ENCODE measurements at places on chromosomes 1 and 21.

DNA sequence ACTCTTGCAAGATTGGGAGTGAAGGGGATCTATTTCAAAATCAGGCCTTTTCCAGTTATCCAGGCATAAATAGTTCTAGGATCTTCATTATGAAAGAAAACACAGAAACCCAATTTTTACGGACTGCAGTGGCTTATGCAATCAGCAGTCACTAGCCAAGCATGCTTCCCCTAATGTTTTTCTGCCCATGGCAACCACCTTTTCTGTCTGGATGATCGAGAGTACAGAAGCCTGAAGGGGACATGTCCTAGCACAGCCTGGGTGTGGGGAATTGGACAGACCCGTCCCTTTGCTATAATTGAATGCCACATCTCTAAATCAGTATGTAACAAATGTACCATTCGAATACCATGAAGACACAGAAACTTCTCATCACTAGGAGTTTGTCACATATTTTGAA, 29.8 kb upstream of the NCAM2 start:
- no peak for DNase-seq

- DNase-seq = no peak
Measured at GRCh38 chr1:207058252-207058651, 5.2 kb downstream of the PFKFB2 start.

DNA sequence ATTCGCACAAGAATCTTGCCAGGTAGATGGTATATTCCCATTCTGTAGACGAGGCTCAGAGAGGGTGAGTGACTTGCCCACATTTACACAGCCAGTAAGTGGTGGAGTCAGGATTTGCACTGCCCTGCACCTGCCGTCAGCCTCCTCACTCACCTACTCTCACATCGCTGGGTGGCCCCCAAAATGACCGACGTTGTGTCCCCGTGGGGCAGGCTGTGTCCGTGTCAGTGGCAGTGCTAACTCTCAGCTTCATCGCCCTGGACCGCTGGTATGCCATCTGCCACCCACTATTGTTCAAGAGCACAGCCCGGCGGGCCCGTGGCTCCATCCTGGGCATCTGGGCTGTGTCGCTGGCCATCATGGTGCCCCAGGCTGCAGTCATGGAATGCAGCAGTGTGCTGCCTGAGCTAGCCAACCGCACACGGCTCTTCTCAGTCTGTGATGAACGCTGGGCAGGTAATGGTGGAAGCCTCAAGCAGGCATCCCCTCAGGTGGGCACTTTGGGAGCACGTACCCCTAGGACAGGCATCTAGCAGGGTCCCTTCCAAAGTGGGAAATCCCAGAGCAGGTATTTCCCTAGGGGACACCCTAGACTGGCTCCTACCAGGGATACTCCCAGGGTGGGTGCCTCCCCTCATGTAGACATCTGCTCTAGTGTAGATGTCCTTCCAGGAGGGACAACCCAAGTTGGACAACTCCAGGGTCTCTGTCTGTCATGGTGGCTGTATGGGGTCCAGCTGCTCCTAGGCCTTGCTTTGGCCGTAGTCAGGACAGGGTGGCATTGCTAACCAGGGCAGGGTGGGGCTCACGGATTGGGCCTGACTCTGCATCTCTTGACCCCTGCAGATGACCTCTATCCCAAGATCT, 3.4 kb downstream of the HCRTR1 start:
- no peak for DNase-seq

DNA sequence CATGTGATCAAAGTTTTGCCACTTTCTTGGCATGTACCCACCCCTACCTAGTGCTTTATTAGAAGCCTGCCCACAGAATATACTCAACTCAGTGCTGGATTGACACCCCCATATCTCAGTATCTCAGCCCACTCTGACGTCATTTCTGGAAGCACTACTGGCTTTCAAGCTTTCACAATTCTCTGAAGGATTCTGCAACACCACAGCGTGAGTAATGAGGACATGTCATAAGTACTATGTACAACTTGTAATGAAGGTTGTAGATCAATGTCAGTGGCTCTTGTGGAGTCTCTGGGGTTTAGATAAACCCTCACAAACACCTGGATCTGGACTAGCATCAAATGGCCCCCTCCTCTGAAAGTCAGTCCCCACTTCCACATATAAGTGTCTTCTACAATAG, 57.2 kb downstream of the TNFSF4 start:
- DNase-seq = no peak

- DNase-seq = no peak
Measured at GRCh38 chr1:9078015-9078751, 8.7 kb upstream of the SLC2A5 start.

DNA sequence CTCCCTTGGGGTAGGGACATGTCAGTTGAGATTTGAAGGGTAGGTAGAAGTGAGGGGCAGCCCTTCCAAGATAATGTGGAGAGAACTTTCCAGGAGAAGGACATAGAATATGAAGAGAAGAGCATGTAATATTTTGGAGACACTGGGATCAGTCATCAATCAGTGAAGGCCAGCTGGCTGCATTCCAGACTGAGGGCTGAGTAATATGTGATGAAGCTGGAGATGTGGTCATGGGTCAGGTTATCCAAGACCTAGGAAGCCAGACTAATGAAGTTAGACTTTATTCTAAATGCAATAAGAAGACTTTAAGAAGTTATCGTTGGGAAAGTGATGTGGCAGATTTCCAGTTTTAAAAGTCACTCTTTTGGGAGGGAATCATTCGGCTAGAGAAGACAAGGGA, 262.0 kb downstream of the HMCN1 start:
- DNase-seq = no peak

- DNase-seq = no peak
Measured at GRCh38 chr1:226076378-226076777, 13.9 kb downstream of the H3-3A start.

DNA sequence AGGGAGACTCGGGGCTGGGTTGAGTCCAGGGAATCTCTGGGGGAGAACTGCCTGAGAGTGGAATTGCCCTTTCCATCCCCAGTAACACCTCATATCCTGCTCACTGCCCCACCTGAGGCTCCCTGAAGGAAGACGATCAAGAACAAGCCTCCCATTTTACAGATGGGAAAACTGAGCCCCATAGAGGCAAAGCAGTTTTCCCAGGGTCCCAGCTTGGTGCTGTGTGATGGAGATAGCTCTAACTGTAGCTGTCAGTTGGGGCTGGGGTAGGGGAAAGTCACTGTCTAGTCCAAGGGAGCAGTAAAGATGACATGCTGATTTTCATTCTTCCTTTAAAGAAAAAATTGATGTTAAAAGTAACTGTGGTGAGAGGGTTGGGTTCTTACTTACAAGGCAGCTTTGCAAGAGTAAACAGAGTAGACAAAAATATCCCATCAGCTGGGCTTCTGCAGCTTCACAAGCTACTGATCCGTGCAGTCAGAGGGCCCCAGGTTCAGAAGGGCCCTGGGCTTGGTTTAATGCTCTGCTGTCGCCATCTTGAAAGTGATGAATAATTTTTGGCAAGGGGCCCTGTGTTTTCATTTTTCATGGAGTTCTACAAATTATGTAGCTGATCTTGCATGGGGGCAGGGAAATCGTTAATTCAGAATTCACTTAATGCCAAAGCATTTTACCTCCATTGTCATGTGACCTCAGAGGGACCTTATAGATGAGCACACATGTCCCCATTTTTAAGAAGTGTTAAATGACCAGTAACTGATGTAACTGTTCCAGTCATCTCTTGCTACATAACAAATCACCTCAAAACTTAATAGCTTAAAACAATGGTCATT, 17.6 kb upstream of the TNFRSF1B start:
- DNase-seq = no peak

DNA sequence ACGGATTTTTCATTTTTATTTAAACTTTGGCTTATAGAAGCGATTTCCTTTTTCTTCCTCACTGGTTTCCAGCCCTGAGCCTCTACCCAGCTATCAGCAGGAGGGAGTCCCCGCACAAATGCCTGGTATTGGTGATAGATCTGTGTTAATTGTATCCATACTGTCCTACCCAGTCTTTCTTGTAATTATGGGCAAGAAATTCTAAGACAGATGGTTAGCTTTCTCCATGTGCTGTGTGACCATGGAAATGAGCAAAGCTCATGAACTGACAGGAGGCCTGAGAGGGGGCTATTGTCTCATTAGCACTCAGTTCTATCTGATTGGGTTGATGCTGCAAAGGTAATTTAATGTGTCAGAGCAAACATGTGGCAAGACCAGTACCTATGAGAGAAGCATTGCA, 108.1 kb upstream of the IVNS1ABP start:
- DNase-seq = no peak

DNA sequence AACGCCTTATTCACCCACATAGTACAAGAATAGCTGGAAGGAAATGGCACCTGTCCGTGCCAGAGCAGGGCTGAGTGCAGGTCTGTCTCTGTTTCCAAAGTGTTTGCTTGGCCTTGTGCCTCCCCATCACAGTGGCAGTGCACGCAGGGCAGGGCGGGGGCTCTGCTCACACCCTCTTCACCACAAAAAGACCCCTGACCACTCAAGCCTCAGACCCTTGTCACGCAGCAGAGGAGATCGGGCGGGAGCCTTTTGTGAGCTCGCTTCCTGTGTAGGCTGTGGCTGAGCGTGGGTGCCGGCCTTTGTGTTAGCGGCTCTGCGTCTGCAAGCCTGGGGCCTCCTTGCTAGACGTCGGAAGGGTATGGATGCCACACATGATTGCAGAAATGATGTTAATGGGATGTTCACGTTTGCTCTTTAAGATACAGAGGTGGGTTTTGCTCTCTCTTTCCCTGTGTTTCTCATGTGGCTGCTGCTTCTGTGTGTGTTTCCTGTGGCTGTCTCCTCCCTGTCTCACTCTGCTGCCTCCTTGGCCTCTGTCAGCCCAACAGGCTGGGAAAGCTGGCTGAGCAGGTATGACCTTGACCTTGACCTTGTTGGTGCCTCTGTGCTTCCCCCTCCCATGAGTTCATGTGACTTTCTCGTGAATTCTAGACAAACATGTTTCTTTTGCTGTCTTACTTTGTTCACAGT, 45.4 kb downstream of the S100B start:
- DNase-seq = peak; percentile 34

- peak; percentile 100 for DNase-seq
Measured at GRCh38 chr1:232630047-232630893, at the start of gene SIPA1L2. SIPA1L2 (minus strand) TSS chr1:232630133; CDS start chr1:232515339, 114,794 bp downstream.

GRCh38 chr1:151356696-151357095, 9.6 kb upstream of the RFX5 start:
- no peak for DNase-seq

DNA sequence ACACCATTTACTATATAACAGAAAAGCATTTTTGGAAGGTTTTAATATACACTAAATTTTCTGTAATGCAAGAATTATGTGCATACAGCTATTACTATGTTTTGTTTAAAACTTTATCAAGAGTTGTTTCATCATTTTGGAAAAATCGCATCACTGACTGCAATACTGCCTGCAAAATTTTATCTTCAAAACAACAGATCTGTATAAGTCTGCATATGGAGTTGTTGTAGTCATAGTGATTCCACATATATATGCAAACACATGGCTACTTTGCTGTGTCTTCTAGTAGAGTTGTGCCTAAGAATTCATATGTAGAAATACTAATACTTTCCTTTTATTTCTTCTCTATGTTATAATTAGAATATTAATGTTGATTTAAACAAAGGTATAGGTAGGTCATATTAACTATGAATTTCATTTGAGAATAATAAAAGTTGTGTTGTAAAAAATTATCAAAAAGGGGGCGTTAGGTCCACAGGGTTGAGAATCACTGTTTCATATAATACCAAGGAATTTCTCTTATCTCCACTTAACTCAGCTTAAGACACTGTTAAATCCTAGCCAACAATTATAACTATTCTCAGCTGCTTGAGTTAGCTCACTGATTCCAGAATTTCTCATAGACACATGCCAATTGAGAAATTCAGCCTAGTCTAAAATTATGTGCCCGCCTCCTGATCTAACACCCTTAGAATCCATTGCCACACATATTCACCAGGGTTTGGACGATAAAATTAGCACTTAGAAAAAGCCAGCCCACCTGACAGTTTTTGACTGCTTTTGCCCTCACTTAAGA, 22.9 kb upstream of the LAMC1 start:
- no peak for DNase-seq

DNA sequence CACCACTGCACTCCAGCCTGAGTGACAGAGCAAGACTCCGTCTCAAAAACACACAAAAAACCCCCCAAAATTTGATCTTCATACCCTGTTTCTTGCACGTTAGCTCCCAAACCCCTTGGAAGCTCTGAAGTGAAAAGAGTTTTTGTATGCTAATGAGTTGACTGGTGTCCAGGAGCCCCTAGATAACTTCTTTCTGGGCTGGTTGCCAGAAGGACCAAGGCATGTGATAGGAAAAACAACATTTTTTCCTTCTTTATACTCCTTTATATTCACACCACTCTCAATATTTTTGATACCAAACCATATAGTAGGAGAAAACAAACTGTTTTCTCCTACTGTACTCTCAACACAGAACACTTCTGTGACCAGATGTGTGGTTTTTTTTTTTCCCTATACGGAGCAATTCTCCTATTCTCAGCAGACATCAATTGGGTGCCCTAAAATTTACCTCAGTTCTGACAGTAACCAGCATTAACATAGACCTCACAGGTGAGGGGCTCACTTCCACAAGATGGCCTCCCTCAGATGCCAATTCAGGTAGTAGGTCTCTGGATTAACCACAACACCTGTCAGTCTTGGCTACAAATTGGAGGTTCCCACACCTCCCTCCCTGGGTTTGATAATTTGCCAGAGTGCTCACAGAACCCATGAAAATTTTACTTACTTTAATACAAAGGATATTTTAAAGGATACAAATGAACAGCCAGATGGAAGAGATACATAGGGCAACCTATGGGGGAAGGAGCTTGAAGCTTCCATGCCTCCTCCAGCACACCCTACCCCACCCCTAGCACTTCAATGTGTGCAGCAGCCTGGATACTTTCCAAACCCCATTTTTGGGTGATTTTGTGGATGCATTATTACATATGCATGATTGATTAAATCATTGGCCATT, 25.6 kb downstream of the ZYG11B start:
- no peak for DNase-seq

- DNase-seq = no peak
Measured at GRCh38 chr1:227316456-227316855, 1.8 kb downstream of the CDC42BPA start.

GRCh38 chr1:163147019-163147418, 55.7 kb downstream of the RGS5 start:
- no peak for DNase-seq

DNA sequence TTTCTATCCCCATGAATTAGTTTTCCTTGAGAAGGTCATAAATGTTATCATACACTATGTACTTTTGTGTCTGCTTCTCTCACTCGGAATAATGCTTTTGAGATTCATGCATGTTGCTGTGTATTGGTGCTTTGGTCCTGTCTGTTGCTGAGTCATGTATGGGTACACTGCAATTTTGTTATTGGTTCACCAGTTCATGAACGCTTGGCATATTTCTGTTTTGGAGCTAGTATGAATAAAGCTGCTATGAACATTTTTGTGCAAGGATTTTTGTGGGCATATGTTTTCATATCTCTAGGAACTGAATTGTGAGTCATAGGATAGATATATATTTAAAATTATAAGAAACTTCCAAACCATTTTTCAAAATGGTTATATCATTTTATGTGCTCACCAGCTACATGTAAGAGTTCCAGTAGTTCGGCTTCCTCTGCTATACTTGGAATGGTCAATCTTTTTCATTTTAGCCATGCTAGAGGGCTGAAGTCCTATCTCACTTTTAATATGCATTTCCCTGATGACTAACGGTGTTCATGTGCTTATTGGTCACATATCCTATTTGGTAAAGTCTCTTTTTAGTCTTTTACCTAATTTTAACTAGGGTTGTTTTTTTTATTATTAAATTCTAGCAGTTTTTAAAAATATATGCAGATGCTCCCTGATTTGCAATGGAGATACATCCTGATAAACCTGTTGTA, 38.2 kb downstream of the ETS2 start:
- DNase-seq = no peak

- peak; percentile 14 for DNase-seq
Measured at GRCh38 chr21:14273736-14274538, 58.0 kb downstream of the RBM11 start.

- DNase-seq = no peak
Measured at GRCh38 chr21:36576441-36576840, 96.5 kb upstream of the CLDN14 start.

Data from right kidney (tissue), 9 donors.